Ureter (tissue), 1 donor: ENCODE measurements at places on chromosomes 16 and 17. TPM values are rescaled to one million over a fixed set of nuclear protein-coding genes. Genes with fewer than 3 reads are reported as not detected.

Gene ACSF2
- 172 TPM for total RNA-seq

Gene TBC1D28
- not detected for total RNA-seq

Gene NR1D1
- 26.0 TPM for total RNA-seq

- DNase-seq = no peak
These were observed 15.0 kb upstream of the CACNG4 start for GRCh38 chr17:66949501-66949900.

DNA sequence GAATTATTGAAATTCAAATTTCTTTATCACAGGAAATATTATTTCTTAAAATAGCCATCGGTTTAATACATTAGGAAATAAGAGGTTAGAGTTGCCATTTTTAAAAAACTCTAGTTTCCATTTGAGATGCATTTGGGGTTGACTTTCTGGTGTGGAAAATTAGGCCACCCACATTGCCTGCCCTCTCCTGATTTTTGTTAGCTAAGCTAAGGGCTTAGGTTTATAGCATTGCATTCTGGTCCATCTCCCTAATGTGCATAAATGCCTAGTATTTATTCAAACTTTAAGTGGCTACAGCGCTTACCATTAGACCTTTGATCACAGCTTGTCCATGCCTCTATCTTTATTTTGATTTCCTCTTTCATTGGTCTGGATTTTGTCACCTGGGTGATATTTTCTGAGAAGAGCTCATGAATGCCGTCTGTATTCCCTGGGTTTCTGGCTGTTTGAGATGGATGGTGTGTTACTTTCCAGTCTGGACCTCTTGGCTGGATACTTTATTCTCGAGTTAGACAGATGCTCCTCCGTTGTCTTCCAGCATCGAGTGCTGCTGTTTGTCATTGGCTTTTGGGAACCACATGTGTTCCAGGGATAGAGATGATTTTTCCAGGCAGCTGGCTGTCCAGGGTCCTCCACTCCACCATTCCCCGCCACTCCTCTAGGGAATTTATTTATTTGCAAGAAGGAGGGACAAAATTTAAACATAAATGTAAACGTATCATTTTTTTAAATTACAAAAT is 120.3 kb downstream of the KATNIP start:
- DNase-seq = no peak

- DNase-seq = no peak
These were observed 11.4 kb downstream of the CASKIN1 start for GRCh38 chr16:2184962-2185361.

- DNase-seq = no peak
These were observed 120.2 kb upstream of the XYLT1 start for GRCh38 chr16:17590711-17591654.

DNA sequence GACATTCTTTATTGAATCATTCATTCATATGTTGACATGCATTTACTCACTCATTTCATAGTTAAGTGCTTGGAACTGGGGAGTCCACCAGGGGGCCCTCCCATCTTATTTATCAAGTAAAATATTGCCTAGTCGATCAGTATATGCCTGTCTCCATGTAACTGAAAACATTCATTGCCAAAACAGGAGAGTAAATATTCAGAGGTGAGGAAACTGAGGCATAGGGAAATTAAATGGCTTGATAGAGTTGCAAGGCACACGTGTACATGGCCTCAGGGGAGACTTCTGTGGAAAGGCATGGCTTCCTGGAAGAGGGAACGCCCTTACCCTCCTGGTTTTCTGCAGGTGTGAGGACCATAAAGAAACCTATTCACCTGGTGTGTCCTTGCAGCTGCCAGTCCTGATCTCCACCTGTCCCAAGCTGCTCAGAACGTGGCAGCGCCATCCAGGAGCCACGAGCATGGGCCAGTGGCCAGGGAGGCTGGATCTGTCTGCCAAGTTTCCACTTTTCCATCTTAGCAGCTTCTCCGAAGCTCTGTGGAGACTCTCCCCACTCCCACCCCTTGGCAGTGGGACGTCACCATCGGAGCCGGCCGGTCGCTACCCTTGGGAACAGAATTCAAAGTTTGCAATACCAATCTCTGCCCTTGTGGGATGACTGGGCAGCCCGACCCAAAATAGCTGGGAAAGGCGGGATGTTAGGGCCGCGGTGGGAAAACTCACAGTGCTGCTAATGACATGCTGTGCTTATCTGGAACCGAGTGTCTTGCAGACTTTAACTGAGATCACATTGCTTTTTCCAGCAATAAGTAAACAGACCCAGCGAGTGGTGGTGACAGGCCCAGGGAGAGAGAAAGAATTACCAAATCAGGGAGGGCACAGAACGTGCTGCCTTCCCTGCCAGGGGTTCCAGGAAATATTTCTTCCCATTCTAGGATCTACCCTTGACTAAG is 4.1 kb upstream of the C1QTNF1 start:
- no peak for DNase-seq
